Left cardiac atrium (tissue), 4 donors: ENCODE measurements at places on chromosomes 12 and 14.

DNA sequence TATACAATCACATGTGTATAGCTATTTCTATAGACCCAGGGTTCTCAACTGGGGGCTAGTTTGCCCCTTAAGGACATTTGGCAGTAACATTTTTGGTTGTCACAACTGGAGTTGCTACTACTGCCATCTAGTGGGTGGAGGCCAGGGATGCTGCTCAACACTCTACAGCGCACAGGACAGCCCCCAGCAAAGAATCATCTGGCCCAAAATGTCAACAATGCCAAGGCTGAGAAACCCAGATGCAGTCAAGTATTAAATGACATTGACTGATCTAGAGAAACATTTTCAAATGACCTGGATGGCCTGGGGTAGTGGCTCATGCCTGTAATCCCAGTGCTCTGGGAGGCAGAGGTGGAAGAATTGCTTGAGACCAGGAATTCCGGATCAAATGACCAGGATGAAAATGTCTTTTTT is 5.8 kb downstream of the WSB2 start:
- DNase-seq, result peak; percentile 51

DNA sequence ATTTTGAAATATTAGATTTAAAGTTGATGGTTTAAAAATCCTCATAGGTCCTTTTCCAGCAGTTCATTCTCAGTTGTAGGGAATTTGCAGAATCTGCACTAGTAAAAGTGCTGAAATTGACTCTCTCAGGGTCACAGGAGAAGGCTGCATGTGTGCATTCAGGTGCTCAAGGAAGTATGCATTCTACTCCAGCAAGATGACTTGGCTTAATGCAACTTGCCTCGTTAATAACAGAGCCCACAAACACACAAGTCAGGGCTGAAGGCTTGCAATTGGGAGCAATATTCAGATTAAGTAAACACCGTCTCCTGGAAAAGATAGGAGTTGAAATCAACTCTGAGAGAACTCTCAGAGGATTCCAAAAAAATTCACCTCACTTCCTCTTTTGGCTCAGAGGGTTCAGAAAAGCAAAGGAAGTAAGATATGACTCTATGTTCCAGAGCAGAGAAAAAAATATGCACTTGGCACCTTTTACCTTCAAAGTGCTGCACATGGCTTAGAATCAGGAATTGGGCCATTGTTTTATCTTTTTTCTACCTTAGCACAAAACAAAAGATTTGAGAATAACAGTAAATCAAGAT is 406.3 kb upstream of the DCN start:
- no peak for DNase-seq

DNA sequence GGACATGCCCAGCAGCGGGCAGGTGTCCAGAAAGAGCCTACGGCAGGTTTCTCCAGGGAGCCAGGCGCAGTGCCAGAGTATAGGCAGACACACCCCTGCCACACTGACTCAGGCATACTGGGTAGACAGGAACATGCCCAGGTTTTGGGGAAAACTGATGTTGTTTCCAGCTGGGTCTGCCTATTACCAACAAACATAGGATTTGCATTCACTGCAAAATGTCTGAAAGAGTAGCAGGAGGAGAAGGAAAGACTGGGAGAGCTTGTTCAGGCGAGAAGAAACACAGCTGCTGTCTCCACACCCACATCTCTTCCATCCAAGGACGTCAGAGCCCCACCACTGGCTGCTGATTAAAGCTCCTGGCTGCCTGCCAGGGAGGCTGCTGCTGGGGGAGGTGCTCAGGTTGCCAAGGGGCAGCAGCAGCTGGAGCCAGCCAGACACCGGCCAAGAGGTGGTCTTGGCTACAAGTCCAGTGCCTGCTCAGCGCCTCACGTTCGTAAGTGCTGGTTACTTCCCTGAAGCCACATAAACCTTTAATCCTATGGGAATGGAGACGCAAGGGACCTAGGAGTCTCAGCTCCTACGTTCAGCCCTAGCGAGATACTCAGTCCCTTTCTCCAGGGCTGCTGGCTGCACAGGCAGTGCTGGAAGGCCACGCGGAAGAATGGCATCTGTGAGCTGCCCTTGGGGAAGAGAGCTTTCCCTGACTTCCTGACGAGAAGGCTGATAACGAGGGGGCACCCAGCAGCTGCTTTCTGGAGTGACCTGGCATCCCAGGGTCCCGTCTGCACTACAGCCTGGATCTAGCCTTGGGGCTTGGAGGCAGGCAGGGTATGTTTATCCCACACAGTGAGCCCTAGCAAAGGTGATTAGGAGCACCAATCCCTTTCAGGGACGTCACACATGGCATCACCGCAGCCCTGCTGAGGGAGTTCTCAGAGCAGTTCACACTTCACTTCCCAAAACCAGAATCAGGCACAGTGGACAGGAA is 58.1 kb downstream of the PLEKHG3 start:
- peak; percentile 89 for DNase-seq

GRCh38 chr12:12334367-12335040 is 15.5 kb downstream of the MANSC1 start:
- peak; percentile 50 for DNase-seq

- DNase-seq, result no peak
These were observed 3.0 kb downstream of the PIP4P1 start for GRCh38 chr14:20458031-20458789.

DNA sequence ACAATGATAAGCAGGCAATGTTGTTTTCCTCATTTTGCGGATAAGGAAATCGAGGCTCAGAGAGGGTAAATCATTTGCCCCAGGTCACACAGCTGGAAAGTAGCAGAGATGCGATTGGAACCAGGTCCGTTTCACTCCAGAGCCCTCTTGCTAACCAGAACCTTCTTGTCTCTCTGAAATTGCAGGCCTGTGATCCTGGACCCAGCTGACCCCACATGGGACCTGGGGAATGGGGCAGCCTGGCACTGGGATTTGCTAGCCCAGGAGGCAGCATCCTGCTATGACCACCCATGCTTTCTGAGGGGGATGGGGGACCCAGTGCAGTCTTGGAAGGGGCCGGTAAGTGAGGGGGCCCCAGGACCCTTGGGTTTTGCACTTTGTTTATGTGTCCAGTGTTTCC is 9.5 kb downstream of the OAS3 start:
- no peak for DNase-seq

DNA sequence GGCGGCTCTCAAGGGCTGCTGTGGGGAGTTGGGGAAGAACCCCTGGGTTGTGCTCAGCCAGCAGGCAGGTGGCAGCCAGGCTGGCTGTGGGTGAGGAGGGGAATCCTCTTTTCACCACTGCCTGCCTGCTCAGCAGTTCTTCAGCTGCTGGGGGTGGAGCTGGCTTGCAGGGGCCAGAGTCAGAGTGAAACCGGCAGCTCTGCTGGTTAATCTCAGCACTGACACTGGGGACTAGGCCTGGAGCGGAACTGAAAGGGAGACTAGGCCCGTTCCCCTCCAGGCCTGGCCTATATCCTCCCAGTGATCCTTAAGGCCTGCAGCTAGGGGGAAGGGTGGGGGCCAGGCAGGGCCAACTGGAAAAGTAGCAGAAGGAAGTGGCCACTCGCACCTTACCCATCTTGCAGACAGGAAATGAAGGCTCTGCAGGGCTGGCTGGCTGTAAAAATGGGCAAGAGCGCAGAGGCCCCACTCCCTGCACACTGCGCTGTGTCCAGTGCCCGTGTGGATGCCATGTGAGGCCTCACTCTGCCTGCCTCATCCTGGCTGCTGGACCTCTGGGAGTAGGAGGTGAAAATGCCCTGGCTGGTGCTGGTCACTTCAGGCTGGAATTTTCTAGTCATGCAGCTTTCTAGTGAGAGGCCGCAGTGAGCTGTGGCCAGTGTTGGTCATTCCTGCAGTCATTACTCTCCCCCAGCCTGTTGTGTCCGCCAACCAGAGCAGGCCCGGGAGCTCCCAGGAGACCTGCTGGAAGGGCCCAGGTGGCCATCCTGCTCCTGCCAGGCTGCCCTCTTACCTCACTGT is 39.4 kb downstream of the SH2B3 start:
- peak; percentile 73 for DNase-seq

- DNase-seq, result peak; percentile 51
These were observed 22.8 kb downstream of the JDP2 start for GRCh38 chr14:75450381-75451276.

GRCh38 chr12:94057262-94058151 is 90.9 kb upstream of the PLXNC1 start:
- DNase-seq, result no peak
